ENCODE measurements at places on chromosomes 2 and 18.
A peak's percentile ranks its signal among the peaks of the same experiment; 100 is the strongest.

- DNase-seq, result peak; percentile 36
Measured at GRCh38 chr18:10851824-10852319, 297.5 kb downstream of the PIEZO2 start.

GRCh38 chr2:170324640-170325046, 146.7 kb downstream of the MYO3B start:
- peak; percentile 41 for DNase-seq

GRCh38 chr2:66573416-66573815, 138.5 kb downstream of the MEIS1 start:
- DNase-seq, result no peak

DNA sequence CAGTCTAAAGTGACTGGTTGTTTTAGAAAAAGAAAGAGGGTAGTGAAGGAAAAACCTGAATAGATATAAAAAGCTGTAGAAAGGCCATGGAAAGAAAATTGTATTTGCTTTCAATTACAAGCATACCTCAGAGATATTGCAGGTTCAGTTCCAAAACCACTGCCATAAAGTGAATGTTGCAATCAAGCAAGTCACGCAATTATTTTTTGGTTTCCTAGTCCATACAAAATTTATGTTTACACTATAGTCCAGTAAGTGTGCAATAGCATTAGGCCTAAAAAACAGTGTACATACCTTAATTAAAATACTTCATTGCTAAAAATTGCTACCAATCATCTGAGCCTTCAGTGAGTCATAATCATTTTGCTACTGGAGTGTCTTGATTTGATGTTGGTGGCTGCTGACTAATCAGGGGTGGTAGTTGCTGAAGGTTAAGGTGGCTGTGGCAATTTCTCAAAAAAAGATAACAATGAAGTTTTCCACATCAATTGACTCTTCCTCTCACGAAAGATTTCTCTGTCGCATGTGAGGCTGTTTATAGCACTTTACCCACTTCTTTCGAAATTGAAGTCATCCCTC, 2003.8 kb upstream of the PIK3C3 start:
- no peak for DNase-seq

GRCh38 chr18:67574749-67575148, 58.2 kb upstream of the DSEL start:
- DNase-seq, result no peak

DNA sequence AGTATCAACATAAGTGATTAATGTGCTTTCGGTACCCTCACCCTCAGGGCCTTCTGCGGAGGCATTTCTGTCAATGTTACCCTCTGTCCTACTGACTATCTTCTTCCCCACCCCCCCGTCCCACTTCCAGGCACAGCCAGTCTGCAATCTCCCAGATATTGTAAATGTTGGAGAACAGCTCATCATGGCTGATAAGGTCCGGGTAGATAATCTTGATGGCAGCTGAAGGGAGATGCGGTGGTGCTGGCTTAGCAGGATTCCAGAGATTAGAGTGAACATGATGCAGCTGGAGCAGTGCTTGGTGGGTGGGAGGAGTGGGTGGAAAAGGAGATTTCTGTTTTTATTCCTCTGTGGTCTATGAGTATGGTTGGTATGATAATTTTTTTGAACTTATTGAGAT, 15.5 kb downstream of the GTF2A1L start:
- DNase-seq, result no peak

DNA sequence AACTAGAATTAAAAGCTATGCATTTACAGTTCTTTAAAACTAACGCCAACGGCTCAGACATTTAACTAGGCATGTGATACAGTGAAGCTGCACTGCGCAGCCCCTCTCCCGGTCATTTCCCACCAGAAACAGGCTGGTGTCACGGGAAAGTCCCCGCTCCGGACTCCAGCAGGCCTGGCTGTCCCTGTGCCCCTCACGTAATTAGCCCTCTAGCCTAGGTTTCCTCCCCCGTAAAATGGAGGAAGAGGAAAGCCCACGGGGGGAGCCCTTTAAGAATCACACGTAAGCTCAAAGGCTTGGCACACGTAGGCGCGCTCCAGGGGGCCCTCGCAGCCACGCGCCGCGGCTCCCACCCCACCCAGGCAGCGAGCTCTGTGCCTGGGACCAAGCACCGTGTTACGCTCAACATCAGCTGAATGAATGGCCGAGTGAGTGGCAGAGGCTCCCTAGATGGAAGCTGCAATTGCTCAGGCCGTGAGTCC, 48.0 kb downstream of the KCNIP3 start:
- no peak for DNase-seq

GRCh38 chr18:70288171-70288850, 534 bp upstream of the SOCS6 start:
- peak; percentile 37 for DNase-seq

DNA sequence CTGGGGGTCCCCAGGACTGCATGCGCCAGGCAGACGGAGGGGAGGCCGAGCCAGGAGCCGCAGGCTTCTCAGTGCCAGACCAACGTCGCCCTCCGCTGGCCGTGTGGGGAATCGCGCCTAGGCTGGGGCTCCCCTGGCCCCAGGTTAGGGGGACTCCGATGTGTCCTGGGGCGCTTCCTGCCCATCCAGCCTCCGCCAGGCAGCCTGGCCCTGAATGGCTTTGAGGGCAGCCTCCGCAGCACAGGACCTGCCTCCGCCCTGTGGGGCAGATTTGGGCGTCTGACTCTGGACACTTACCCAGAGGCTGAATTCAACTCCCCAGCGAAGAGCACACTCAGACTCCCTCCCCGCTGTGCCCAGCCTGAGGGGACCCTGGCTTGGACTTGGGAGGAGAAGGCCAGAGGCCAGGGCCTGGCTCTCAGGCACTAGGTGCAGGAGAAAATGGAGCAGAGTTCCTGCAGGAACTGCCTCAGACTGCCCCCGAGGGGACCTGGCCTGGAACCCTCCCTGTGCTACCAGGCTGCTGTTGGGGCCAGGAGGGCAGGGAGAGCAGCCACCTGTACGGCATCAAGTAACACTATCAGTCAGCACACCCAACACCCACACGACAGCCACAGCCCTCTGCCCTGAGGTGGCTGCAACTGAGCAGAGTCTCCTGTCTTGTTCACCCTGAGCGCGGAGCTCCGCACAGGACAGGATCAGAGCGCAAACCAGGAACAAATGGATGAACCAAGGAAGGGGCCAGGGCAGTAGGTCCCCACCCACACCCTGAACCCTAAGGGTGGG, 597 bp upstream of the TEKT4 start:
- DNase-seq, result peak; percentile 42

DNA sequence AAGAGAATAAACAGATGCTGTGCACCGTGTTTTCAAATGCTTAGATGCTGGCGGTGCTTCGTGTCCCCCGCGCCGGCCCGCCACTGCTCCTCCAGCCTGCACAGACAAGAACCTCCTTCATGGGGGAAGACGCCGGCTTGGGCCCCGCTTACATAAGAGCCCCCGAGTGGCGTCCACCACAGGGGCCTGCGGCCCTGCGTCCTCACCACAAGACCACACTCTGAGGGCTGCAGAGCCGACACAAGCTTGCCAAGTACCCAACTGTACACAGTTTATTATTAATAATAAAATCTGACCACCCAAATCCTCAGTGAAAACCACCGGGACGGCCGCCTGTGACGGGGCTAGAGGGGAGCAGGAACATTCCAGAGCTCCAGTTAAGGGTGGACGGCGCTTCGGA, 232.2 kb downstream of the HDAC4 start:
- no peak for DNase-seq

DNA sequence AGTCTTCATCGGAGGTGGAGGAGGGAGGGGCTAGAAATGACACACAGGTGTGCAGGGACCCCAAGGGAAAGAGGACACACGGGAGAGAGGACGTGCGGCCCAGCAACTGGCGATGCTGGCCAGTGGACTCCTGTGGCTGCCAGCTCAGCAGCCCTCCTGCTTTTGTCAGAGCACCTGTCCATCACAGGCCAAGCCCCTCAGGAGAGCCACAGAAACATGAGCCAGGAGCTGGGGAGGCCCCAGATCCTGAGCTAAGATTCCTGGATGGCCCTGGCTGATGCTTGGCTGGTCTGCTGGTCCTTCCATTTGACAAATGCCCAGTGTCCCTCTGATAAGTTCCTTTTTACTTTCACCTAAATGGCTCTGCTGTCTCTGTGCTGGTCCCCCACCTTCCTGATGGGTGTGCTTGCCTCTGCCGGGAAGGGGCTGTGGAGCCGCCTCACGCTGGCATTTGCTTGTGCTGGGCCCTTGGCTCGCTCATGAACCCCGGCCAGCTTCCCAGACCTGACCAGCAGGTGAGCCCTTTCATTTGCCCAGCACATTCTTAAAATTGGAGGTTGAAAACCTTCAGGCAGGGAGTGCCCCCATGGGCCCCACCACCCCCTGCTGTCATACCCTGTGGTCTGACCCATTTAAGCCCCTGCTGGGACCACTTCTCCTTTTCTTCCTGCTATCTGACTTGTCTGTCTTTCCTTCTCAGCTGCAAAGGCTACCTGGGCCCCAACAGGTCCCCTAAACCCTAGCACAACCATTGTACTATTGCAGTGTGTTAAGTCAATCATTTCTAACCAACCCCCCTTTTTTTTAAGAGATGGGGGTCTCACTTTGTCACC, 37.3 kb downstream of the CYP27C1 start:
- no peak for DNase-seq

- no peak for DNase-seq
Measured at GRCh38 chr2:174863183-174863582, 98.9 kb upstream of the CHRNA1 start.

GRCh38 chr2:97740590-97741182, 27.3 kb downstream of the ZAP70 start:
- peak; percentile 45 for DNase-seq

GRCh38 chr2:96108541-96109360, 7.6 kb downstream of the ADRA2B start:
- DNase-seq, result no peak

DNA sequence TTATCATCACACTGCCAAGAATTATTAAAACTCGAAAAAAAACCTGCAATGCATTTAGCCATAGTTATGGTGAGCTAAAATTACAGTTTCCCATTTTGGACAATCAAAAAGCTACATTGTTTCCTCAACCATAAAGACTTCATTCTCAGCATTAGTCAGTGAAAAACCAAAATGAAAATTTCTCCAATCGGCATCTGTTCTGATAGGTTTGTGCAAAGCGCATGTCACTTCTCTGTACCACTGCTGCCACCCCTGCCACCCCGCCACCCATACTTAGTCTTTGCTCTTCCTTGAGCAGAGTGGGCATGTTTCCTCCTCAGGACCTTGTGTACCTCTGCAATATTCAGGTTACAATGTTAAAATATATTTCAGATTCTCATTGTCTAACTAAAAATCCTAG, 7.1 kb upstream of the ZBTB14 start:
- no peak for DNase-seq

- peak; percentile 97 for DNase-seq
Measured at GRCh38 chr2:144357623-144358373, 162.1 kb downstream of the ZEB2 start.

GRCh38 chr2:86249579-86250391, 50.5 kb downstream of the MRPL35 start:
- DNase-seq, result peak; percentile 27

DNA sequence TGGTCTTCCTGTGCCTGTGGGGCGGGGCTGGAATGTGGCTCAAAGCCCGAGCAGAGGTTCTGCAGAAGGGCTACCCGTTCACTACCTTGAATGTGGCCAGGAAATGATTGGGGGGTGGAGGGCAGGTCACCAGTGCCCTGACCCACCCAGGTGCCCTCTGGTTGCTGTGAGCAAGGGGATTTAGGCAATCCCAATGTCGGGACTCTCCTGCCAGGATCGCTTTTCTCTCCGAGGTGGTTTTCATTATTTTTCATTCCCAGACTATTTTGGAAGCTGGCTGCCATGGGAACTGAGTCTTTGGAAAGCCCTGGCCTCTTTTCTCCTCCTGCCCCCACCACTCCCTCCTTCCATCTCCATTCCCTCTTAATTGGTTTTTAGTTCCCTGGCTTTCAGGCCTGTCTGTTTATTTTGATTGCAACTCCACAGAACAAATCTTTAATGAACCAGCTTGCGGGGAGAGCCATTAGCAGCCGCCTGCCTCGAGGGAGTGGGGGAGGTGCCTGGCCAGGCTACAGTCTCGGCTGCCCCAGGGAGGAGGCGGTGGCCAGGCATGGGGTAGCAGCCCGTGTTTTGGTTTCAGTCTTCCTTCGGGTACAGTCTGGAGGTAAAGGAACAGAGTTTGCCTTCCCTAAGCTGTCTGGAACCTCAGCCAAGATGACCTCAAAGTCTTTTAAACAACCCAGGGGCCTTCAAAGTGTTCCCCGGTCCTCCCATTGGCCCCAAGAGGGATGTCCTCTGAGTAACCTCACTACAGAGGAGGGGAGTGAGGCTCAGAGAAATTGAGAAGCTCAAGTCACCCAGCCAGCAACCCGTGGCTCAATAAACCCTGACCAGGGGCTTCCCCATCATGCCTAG, 114.4 kb upstream of the HAAO start:
- no peak for DNase-seq

- peak; percentile 46 for DNase-seq
Measured at GRCh38 chr2:218694405-218695145, 16.1 kb upstream of the TTLL4 start.

GRCh38 chr2:170139276-170139967, 38.5 kb upstream of the MYO3B start:
- no peak for DNase-seq

GRCh38 chr2:81644189-81644588, 1339.6 kb upstream of the LRRTM1 start:
- no peak for DNase-seq

GRCh38 chr18:42641996-42642395, 473.5 kb downstream of the RIT2 start:
- DNase-seq, result no peak

GRCh38 chr2:183149489-183149888, 25.2 kb downstream of the NUP35 start:
- no peak for DNase-seq

DNA sequence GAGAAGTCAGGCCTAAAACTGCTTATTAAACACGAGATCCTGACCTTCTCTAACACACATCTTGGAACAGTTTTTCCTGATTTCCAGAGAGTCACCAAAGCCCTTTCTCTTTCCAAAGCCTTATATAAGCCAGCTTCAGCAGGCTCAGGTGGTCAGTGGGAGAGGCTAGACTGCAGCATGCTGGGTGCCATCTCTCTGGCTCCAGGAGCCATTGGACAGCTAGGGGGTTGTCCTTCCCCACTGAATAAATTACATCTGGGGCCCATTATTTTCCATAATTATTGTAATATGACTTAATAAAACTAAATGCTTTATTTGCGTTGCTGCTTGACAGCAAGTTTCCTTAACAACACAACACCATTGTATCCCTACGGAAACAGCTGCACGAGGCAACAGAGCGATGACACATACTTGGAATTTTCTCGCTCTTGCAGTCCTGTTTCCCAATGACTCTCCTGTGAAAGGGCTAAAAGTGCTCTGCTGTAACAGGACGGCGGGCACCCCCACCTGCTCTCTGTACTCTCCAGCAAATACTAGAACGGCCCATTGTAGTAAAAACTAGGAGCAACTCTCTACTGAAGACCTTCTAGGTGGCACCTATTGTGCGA, 160.6 kb downstream of the RNF144A start:
- DNase-seq, result no peak

GRCh38 chr2:166444306-166444705, 49.7 kb downstream of the SCN7A start:
- no peak for DNase-seq

DNA sequence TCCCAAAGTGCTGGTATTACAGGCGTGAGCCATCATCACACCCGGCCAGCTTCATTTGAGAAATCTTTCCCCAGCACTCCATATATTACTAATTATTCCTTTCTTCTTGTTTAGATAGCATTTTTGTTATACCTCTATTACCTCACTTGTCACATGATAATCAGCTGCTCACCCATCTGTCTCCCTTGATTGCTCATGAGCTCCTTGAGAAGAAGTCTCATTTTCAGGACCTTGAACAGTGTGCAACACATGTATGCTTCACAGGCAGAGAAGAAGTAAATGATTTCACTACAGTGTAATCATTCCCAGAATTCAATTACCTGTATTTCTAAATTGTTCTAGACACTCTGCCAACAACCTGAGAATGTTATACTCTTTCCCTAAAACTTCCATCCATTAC, 6.2 kb downstream of the PAIP2B start:
- DNase-seq, result no peak

Data from ACHN (cell line).